Fibroblast of mammary gland (primary cell): ENCODE measurements at places on chromosomes 5 and 9.

- DNase-seq, result no peak
These were observed 7.9 kb downstream of the SMARCA2 start for GRCh38 chr9:2023042-2023441.

DNA sequence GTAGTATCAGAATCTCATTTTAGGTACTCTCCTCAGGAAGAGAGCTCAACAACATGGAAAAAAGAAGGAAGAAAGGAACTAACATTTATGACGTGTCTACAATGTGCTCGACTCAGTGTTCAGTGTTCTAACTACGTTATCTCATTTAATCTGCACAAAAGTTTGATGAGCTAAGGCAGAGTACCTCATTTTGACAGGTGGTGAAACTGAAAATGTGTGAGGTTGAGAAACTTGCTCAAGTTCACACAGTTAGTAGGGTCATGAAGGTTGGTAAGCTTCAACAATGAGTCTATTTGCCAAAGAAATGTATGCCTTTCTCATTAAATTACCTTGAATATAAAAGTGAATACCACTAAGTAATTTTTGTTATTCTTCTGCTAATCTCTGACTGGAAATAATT is 165.1 kb downstream of the CAAP1 start:
- DNase-seq, result no peak

DNA sequence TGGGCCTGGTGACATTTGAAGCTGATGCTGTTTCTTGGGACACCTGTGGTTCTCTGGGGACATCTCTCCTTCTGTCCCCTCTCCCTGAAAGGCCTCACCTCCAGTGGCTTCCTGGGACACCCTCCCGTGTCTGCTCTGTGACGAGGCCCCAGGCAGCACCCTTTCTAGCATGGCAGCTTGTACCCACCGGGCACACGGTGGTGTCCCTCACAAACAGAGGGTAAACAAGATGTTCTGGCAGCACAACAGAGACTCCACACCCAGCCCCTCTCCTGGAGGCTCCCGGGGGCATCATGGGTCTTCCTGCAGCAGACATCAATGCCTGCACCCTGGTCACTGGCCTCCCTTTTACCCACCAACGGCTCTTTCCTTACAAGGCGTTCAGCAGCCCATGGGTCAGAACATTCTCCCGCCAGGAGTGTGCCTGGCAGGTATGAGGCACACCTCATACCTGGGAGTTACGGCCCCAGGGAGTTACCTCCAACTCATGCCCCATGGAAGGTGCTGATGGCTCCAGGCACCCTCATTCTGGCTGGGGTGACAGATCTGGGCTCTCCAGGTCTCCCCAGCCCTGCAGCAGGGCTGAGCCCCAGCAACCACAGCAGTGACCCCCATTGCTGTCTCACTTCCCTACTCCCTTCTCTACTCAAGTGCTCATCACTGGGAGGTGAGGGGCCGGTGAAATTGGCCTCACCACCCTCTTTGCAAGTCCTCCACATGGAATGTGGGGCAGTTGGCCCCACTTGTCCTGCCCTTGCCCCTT is 51.1 kb downstream of the BARX1 start:
- DNase-seq, result no peak

GRCh38 chr9:132584601-132585560 is 2.5 kb downstream of the BARHL1 start:
- DNase-seq, result peak; percentile 50

- DNase-seq, result no peak
These were observed 60.4 kb downstream of the USP20 start for GRCh38 chr9:129895376-129896268.

DNA sequence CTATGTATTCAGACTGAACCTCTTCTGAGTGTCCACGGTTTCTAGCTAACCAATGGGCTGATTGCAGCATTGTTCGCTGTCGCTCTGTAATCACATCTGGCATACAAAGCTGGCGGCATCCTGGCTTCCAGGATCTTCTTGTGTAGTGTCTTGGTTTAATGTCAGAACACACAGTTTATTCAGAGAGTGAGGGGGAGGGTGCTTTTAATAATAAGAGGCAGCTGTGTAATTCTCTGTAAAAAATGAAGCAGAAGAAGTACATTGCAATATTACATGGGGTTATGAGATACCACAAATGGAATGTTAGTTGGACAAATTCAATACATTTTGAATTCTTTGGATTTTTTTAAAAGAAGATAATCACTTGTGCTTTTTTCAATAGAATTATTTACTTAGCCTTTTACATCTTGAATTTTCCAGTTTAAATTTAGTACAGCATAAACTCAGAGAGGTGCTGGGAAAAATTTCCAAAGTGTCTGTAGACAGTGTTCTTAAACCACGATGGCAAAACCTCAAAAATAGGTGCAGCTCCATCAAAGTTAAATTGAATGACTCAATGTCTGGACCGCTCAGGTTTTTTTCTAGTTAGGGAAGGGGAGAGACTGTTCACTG is 206.0 kb downstream of the PCSK1 start:
- peak; percentile 97 for DNase-seq

GRCh38 chr9:110283751-110284150 is 27.4 kb upstream of the TXN start:
- no peak for DNase-seq
